ENCODE measurements at places on chromosomes 12 and 14.
A peak's percentile ranks its signal among the peaks of the same experiment; 100 is the strongest.

GRCh38 chr14:65815127-65815526 is 402.6 kb downstream of the FUT8 start:
- DNase-seq, result no peak

GRCh38 chr14:99757331-99758070 is 35.7 kb upstream of the EML1 start:
- DNase-seq, result peak; percentile 87

DNA sequence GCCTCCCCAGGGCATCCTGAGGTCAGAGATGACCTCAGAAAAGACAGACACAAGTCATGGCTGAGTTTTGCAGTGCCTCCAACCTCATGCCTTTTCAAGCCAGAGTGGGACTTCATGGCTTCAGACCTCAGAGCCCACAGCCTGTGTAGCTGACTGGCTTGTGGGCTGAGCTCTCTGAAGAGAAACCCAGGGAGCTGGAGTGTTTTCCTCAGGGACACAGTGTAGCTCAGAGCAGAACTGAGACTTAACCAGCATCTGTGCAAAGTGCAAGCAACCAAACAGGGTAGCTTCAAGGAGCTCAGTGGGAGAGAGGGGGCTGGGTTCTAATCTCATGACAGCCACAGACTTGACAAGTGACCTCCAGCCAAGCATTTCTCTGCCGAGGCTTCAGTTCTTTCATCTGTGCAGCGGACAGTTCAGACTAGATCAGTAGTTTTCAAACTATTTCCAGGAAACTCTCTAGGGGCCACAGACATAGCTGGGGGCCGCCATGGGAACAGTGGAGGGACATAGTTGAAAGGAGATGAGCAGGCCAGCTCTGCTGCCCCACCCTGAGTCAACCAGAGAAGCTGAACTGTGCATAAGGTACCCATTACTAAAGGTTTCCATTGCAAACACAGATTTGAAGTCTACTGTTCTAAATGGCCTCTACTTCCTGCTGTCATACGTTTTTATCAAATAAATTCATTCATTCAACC is 80.0 kb downstream of the LGMN start:
- no peak for DNase-seq

- DNase-seq, result no peak
These were observed 715 bp downstream of the CACNB3 start for GRCh38 chr12:48818831-48819590.

- no peak for DNase-seq
These were observed 181.6 kb upstream of the FOXN3 start for GRCh38 chr14:89598548-89599186.

GRCh38 chr12:55929306-55929791 is 1.6 kb upstream of the DGKA start:
- DNase-seq, result no peak

DNA sequence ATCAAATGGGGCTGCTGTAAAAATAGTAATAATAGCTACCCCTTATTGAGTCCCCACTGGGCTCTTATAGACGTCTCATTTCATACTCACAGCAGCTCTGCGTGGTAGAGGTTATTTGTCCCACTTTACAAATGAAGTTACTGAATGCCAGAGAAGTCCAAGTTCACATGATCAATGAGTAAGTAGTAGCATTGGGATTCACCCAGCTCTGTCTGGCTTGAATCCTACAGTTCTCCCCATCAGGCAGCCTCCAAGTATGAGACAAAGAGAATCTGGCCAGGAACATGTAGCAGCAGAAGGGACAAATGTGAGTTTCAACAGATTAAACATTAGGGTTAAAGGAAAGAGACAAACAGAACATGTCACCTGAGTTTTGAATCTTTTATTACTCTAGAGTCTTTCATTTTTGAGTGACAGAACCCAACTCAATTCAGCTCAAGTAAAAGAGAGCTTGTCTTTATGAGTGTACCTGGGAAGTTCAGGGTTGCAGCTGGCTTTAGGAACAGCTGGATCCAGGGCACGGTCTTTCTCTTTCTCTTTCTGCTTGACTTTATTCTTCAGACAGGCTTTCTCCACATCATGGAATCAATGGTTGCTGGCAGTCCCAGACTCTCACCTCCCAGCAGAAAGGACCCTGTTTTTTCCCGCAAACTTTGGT is 64.1 kb upstream of the JDP2 start:
- no peak for DNase-seq

DNA sequence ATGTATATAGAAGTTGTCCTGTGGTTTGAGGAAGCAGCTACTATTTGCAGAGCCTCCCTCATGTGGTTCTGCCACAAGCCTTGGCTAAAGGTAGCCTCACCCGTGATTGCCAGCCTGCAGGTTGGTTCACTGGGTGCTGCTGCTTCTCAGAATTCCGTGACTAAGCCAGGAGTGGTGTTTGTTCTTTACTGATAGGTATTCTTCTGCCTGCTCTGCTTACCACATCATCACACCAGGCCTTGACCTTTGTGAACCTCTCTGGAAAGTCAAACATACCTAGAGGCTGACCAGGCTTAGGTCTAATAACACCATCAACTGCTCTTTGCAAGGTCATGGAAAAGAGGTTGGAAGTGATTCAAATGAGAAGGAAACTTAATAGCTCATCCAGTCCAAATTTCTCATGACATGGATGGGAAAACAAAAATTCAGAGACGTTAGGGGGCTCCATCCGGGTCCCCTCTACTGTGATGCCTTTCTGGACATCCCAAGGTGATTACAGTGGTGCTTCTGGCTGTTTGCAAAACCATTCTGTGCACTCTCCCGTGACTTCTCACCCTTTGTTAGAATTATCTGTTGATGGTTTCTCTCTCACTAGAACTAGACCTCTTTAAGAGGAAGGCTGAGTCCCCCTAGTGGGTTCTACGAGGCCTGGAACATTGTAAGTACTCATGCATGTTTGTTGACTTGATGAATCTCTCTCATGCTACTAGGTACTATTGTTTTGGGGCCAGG is 8.5 kb upstream of the SOCS2 start:
- no peak for DNase-seq

DNA sequence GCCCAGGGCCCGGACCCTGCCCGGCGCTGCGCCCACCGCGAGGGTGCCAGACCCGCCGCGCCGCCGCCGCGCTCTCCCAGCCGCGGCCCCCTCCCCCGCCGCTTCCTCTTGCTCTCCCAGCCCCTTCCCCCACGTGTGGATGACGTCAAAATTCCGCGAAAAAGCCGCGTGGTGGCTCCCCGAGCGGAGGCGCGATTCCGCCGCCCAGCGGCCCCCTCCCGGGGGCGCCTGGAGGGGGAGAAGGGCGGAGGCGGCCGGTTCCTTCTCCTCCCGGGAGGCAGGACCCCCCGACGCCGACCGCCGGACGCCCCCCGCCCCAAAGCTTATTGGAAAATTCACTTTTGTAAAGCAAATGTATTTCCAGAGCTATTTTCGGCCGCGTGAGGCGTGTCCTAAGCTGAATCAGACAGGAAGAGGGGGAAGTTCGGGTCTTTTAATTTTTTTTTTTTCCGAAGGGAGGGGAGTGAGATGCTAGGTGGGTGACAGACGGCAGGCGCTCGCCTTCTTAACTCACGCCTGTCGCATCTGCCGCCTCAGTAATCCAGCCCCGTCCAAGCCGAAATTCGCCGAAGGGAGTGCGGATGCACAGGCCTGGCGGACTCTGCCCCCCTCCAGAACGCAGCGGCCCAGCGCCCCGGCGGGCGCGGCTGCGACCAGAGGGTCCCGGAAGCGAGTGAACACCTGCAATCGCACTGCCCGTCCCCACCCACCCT is 4.1 kb upstream of the CCND2 start:
- DNase-seq, result peak; percentile 42

DNA sequence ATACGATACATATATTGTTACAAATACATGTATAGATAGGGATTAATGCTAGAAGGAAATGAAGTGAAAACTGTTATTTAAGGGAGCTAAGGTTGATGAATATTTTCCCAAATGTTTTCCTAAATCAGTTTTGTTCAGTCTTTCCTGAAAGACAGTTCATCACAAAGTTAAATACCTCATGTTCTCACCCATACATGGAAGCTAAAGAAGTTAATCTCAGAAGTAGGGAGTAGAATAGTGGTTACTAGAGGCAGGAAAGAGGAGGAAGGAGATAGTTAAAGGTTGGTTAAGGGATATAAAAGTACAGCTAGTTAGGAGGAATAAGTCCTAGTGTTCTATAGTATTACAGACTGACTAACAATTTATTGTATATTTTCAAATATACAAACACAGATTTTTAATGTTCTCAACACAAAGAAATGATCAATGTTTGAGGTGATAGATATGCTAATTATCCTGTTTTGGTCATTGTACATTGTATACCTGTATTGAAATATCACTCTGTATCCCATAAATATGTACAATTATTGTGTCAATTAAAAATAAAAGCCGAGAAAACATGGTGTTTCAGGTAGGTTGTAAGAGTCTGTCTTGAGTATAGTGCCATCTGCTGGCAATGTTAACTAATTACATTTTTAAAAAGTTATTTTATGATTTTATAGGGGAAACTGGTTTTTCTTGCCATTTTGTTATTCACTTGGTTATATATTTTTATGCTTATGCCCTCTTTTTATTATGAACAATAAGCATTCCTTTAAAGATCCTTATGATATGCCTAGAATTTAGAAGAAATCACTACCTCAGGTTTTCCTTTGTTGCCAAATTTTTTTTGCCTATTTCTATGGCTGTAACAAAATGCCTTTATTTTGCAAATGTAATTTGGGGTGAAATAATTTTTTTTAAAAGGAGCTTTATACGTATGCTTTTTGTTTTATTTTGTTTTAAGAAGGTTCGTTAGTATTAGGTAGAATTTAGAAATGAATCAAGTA is 26.9 kb downstream of the ZDHHC17 start:
- no peak for DNase-seq

GRCh38 chr14:70905301-70905700 is 2.0 kb upstream of the PCNX1 start:
- DNase-seq, result peak; percentile 78

GRCh38 chr14:31881531-31882310 is 195.4 kb upstream of the ARHGAP5 start:
- no peak for DNase-seq

GRCh38 chr12:3672113-3672509 is 80.8 kb downstream of the CRACR2A start:
- no peak for DNase-seq

GRCh38 chr12:47302111-47302671 is 222.4 kb upstream of the AMIGO2 start:
- no peak for DNase-seq

GRCh38 chr12:66354291-66354690 is 52.0 kb downstream of the HELB start:
- no peak for DNase-seq

DNA sequence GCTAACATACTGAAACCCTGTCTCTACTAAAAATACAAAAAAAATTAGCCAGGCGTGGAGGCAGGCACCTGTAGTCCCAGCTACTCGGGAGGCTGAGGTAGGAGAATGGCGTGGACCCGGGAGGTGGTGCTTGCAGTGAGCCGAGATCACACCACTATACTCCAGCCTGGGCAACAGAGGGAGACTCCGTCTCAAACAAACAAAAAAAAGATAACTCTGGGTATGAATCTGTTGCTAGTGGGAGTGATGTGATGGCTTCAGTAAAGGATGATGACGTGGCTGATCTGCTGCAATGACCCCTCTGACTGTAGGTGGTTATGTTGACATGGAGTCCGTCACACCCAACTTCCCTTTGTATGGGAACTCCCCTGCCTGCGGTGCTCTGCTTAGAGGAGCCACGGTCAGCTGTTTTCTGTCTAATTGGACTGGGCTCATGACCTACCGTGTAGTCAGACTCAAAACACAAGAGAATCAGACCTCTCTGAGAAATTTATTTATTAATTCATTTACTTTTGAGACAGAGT is 59.1 kb upstream of the MED13L start:
- DNase-seq, result no peak

- no peak for DNase-seq
These were observed 12.0 kb downstream of the AQP6 start for GRCh38 chr12:49984476-49985359.

All from fibroblast of skin of left quadriceps (primary cell).